ENCODE measurements at places on chromosomes 6 and 20.

GRCh38 chr6:4348462-4349112 lies 213.2 kb upstream of the ECI2 start:
- DNase-seq, result no peak

GRCh38 chr6:110528930-110529325 lies 52.5 kb upstream of the SLC22A16 start:
- no peak for DNase-seq

DNA sequence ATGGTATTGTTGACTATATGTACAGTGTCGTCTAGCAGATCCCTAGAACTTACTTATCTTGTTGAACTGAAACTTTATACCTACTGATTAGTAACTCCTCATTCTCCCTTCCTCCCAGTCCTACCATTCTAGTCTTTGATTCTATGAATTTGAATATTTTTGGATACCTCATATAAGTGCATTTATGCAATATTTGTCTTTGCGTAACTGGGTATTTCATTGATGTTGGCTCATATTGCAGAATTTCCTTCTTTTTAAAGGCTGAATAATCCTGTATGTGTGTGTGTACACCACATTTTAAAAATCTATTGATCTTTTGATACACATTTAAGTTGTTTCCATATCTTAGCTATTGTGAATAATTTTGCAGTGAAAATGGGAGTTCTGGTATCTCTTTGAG lies 119.9 kb downstream of the SOX4 start:
- no peak for DNase-seq

DNA sequence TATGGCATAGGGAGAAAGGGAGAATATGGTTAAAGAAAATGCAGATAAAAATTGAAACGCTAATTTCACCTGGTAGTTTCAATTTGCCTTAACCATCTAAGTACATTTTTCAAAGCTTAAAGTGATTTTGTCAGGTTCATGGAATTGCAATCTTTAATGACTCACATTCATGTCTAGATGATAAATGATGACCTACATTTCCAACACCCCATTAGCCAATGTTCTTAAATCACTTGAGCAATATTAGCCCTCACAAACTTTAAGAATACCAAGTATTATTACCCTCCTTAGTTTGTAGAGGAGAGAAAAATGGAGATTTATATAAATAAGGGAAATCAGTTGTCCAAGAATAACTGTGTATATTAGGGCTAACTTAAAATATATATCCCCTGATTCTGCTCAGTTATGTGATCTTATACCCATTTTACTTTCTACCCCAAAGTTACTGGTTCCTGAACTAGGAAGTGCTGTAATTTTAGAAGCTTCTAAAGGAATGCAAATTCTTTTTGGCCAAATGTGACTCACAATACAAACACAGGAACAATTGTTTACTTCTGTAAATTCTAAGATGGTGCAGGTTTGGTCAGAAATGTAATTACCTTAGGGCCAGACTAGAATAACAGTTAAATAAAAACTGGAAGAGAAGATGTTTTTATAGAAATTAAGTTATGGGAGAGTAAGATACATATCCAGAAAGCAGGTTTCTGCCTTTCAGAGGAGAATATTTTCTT lies 34.5 kb downstream of the TPBG start:
- DNase-seq, result no peak

DNA sequence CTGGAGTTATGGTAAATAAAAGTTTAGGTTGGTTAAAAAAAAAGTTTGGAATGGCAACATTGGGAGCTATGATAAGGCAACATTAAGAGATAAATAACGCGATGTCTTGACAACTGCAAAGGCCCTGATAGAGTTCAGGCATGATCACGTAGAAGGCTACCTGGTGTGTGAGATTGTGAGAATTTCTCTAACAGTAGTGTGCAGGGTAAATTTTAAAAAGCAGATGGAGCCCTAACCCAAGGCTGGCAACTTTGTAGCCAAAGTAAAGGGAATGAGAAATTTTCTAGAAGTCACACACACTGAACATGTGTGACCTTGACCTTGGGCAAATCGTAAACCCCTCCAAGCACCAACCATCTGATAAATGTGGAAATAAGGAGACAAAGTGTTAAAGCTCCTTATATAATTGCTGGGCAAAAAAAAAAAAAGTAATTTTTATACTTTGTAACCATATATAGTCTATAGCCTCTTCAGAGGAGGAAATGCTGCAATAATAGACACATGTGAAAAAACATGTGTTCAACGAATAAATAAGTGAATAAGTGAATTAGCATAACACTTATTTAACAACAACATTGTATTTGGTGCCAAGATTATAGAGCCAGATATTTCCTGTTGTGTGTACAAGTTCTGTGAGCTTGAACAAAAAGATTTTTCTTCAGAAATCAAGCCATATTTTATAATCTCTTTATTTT lies 18.2 kb downstream of the KCNQ5 start:
- DNase-seq, result no peak

GRCh38 chr20:31836853-31837608 lies 8.4 kb downstream of the FOXS1 start:
- DNase-seq, result no peak

Measured in stimulated activated CD4-positive, alpha-beta T cell treated with anti-CD3 and anti-CD28 coated beads, Interleukin-4, amount 100 ng/mL, for 24 hours (primary cell).